ENCODE measurements at places on chromosomes 12 and 14.

DNA sequence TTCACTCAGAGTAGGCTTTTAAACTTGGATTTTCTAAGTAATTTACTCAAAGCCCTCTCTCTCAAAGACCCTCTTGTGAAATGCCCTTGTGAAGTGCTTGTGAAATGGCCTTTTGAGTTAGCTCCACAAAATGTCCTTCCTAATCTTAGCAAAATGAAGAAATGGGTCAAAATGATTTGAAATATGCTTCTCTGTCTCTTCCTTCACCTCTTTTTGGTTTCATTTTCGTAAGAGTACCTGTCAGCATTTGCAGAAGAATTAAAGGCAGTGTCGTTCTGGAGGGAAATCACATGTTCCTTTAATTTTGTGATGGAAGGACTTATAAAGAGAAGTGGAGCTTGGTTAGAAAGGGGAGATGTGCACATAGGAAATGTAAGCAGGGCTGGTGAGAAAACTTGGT, 93.7 kb downstream of the HMGA2 start:
- no peak for DNase-seq

DNA sequence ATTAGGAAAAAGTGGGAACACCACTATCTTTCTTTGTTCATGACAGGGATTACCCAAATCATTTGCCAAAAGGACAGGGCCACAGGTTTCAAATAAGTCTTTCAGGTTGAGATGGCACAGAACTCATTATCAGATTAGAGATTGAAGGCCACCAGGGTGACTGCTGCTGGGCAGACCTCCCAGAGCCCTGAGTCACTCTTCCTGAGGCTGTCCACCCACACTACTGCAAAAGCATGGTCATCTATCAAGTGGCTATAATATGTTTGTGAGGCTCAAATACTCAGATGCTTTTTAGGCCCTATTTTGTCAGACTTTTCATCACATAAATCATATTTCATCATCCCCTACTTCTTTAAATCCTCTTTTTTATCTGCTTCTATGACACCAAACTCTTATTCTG, 155.3 kb upstream of the CCDC196 start:
- no peak for DNase-seq

GRCh38 chr12:123889848-123890535, 82.6 kb downstream of the CCDC92 start:
- no peak for DNase-seq

- no peak for DNase-seq
Observed at GRCh38 chr12:49338830-49339463, 2.0 kb upstream of the C1QL4 start.

DNA sequence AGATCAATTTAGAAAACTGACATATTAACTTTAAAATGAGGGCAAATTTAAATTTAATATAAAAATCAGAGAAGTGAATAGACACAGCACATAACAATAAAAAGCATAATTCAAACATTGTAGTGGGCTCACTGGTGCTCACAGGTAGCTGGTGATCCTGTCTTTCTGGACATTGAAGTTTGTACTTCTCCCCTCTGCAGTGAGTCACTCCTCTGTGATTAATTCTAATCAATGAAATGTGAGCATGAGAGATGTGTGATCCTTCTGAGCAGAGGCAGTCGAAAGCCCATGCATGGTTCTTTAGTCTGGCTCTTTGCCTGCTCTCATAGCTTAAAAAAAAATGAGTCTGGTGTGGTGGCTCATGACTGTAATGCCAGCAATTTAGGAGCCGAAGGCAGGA, 59.0 kb upstream of the RERGL start:
- DNase-seq, result no peak

- no peak for DNase-seq
Observed at GRCh38 chr12:56804169-56804568, 41.0 kb downstream of the HSD17B6 start.

DNA sequence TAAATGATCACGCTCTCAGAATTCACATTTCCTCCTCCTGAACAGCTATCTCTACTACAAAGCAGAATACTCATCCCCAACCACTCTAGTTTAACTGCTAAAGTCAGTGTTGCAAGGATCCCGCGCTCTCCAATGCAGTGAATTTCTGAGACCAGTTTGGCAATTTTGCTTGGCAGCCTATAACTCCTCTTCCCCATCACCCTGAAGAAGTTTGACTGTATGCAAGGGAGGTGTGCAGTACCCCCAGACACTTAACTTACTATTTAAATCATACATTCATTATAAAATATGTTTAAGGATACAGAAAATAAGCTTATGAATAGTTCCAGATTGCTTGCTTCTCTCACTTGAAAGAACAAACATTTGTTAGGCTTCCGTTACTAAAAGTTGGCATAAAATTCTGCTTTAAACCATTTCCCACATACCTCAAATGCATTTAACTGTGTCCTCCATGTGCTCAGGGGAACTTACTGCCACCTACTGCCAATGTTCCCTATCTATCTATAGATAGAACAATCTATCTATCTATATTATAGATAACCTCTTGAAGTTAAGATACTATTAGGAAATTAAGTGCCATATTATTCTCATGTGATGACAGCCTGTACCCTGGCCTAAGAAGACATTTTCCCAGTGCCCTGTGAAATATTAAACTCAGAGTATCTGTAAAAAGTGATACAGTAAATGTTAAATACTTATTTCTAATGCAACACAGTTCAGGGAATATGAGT, 2.4 kb downstream of the LGR5 start:
- no peak for DNase-seq

DNA sequence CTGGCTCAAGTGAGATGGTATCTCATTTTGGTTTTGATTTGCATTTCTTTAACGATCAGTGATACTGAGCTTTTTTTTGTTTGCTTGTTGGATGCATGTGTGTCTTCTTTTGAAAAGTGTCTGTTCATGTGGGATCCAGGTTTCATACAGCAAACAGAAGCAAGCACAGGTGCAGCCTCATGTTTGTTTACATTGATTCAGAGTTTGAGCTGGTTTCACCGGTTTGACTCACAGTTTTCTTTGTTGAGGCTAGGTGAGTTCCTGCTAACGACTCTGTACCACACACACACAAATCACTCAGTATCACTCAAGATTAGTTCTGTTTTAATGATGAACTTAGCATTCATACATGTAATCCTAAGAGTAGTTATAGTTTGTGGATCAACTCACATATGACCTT, 3.7 kb downstream of the OR10G2 start:
- DNase-seq, result no peak

- DNase-seq, result peak; percentile 100
Observed at GRCh38 chr12:31728917-31729640, at the start of gene AMN1. Gene AMN1, minus strand, starts transcription at chr12:31729021. Its CDS starts 13 bp downstream, at chr12:31729008.

- no peak for DNase-seq
Observed at GRCh38 chr14:64680013-64680713, 24.1 kb upstream of the PLEKHG3 start.

DNA sequence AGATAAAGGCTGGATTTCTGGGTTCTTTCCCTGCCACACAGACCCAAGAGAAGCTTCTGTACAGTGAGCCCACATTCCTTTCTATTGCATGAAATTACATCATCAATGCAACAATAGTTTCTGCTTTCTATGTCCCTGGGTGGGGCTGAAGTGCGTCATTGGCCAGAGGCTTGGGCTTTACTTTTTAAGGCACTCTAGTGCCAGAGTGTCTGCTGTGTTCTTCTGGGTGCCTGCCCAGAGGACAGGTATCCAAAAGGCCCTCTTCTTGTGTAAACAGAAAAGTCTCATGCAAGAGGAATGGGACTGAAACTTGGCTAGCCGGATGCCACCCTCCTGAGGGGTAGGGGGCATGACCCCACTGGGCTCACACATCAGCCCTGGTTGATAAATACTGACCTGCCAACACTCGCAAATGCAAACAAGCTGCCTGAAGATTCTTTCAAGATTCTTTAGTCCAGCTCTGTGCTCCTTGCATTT, 5.9 kb downstream of the KRT86 start:
- DNase-seq, result no peak

DNA sequence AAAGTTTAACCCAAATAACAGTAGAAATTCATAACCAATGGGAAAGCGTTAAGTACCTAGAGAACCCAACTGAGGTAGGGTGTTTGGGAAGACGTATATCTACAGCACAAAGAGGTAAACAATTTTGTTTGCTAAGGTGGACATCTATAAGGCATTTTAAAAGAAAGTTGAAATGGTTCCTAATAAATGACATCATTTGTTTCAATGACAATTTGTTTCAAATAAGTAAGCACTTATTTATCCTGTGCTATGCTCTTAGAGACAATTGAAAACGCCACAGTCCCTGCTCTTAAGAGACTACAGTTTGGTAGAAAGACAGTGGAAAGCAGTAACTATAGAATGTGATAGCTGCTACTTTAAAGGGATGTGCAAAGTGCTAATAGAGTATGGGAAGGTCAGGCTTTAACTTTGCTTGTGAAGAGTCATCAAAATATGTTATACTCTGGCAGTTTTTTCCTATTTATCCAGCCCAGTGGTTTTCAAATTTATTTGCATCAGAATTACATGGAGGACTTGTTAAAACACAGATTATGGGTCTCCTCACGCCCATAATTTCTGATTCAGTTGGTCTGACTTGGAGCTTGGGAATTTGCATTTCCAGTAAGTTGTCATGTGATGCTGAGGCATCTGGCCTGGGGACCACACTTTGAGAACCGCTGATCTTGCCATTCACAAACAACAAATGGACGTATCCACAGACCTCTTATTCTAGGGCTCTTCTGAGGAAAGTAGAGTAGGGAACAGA, 19.6 kb upstream of the SMCO2 start:
- no peak for DNase-seq

- DNase-seq, result no peak
Observed at GRCh38 chr12:66665435-66665985, 13.4 kb downstream of the GRIP1 start.

GRCh38 chr12:127223731-127224130, 1043.2 kb upstream of the TMEM132C start:
- DNase-seq, result no peak

DNA sequence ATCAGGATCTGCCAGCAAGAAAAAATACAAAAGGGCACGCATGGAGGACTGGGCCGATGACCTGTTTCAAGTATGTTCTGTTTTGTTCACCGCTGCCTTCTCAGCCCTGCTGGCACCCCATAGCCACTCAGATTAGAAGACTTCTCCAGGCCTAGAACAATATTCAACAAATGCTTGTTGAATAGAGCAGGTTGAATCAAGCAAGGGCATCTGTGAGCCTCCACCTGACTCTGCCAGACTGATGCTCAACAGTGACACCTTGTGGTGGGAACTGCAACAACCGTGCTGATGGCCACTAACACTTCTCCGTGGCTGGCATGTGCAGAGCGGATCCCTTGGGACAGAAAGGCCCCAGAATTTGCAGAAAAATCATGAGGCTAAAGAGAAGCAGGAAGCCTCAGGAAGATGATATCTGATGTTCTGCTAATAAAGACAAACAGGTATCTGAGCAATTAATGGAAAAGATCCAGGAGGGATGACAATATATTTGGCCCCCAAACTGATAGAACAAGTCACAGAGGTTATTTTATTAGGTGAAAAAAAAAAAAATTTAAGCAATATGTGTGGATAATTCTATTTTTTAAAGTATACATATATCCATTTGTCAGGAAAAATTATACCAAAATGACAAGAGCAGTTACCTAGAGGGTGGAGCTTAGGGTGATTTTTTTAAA, 114.3 kb downstream of the KSR2 start:
- DNase-seq, result peak; percentile 50

- no peak for DNase-seq
Observed at GRCh38 chr12:38149395-38150073, 167.0 kb upstream of the ALG10B start.

- no peak for DNase-seq
Observed at GRCh38 chr14:20802341-20803084, at the start of gene RNASE1. Gene RNASE1, minus strand, starts transcription at chr14:20802844. Its CDS starts 776 bp downstream, at chr14:20802068.

DNA sequence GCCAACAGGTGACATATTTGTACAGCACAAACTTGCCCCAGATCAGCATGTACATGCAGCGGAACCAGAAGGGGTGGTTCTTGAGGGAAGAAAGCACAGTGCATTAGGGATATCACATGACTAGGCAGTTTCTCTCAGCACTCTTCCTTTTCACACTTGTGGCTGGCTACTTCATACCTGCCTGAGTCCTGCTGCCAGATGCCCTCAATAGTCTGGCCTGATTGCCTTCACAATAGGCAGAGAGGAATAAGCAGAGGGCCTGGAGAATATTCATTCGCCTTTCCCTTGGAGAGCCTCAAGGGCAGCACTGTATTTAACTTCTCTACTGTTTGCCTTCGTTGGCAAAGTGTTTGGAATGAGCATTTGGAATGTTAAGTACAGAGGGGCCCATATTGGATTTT, 7.9 kb downstream of the EMG1 start:
- DNase-seq, result no peak

DNA sequence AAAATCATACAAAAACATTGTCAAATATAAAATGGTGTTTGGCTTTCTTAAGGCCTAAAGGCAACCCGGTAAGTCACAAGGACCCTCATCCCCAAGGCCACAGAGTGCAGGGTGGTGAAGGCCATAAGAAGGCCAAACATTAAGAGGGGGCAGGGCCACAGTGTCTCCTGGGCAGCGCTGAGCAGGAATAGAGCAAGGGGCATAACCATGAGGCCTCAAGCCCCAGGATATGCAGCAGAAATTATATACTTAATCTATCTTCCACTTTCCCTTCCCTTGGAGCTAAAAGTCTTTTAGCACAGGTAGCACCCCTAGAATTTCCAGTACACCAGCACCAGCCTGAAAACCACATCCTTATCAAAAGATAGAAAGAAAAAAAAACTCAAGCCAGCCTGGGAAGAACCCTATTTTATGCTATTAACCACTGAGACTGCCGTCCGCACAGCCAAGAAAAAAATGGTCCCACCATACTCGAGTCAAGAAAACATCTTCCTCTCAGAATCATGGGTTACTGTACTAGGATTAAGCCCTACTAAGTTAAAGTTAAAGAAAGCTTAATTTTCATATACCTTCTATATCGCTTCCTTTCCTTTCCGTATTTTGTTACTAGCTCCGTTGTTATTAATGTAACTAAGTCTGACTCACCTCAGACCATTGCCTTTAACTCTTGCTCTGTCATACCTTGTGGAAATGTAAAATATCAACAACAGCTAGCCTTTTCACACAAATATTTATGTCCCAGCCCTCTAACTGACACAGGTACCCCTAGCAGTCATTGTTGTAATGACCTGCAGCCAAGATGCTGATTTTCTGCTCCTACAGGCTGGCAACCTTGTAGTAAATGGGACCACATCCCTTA, 20.1 kb downstream of the KLRK1 start:
- no peak for DNase-seq

GRCh38 chr12:76643438-76643837, 83.9 kb upstream of the OSBPL8 start:
- no peak for DNase-seq

Measured in NCI-H1930 (cell line).